Glomerular endothelial cell (primary cell): ENCODE measurements at places on chromosomes 2 and 18.

DNA sequence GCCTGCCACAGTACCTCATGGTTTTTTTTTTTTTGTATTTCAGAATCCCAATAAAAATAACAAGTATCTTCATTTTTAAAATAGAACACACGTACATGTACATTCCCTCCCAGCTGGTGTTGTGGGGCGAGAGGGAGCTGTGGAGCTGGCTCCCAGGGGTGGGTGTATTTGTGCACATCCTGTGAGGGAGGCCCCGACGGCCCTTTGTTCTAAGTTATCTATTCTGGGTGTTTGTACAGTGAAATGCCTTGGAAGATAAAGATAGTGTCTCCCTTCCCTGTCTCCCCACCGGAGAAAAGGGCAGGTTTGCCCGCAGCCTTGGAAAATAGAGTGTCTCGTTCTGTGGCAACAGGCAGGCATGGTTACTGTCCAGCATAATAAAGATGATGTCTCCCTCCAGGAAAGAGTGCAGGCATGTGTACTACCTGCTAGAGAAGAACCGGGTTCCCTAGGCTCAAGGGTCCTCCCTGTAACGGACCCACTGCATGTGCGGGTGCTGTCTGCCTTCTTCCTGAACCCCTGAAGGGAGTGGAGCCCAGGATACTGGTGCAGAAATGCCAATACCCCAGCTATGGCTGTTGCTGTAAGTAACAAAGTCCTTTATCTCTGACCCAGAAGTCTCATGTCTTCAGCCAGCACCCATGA lies 12.1 kb upstream of the ALLC start:
- DNase-seq: no peak

DNA sequence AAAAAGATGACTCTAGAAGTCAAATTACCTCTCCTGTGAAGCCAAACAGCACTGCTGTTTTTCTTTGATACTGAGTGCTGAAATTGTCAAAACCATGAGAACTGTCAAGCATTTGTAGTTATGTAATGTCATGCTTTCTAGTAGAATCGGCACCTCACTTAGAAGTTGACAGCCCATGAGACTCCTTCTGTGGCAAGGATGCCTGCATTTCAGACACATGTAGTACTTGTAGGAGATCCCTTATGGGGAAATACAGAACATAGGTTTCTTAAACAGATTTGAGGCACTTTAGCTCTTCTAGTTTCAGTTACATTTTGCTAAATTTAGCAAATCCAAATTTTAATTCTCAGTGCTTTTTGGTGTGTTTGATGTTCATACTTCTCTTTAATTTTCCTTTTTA lies 15.7 kb downstream of the ZNF407 start:
- no peak for DNase-seq

DNA sequence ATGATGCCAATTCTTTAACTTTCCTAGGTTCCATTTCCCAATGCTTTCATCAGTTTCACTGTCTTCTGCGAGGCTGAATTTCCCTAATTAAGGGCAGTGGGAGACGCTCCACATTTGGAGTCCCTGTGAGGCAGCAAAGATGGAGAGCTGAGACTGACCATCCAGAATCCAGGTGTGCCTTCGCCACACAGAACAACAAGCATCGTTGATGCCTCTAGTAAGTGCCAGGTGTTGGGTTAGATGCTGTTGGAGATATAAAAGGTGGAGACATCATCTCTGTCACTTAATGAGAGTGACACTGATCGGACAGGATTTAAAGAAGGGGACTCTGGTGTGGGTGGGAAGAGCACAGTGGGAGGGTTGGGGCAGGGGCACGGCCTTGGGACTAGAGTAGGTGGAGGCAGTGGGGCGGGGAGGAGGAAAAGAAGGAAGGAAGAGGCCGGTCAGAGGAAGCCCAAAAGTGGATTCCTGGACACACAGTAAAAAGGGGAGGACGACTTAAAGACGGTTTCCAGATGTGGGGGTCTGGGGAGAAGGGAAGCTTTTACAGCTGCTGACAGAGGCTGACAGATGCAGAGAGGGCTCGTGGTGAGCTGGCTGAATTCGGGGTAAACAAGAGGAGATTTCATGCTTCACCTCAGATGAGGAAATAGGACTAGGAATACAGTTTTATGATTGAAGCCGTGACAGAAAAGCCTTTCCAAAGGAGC lies 113.0 kb downstream of the BCL2 start:
- no peak for DNase-seq

GRCh38 chr2:30860726-30861125 lies 53.5 kb upstream of the CAPN13 start:
- no peak for DNase-seq

DNA sequence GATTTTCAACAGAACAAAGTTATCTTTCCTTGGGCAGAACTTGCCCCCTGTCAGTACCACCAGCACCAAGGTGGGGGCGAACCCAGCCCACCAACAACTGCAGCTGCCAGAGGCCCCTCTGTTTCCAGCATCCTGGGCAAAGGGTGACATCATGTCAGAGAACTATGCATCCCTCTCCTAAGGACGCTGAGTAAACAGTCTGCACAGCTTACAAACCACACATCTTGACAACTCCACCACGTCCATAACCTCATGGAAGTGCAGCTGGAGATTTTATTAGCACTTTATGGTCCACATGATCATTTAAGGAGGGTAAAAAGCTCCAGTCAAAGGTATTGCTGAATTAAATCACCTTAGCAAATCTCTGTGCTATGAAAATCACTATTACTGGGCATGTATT lies 40.4 kb downstream of the PIEZO2 start:
- DNase-seq: no peak

DNA sequence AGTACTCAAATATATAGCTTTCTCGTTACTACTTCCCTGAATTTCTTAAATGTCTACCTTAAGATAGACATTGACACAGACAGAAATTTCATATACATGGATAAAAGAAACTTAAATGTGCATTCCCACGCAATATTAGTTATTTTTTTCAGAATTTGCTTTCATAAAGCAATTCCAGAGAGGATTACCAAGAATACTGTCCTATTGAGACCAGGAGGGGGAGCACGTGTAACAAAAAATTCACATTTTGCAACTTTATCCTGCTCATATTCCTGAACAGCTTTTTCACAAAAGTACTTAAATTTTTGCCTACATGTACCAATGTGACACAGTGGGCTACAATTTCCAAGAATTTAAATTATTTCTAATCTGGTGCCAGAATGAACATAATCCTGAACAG lies 30.7 kb upstream of the ERCC3 start:
- DNase-seq: peak; percentile 23

DNA sequence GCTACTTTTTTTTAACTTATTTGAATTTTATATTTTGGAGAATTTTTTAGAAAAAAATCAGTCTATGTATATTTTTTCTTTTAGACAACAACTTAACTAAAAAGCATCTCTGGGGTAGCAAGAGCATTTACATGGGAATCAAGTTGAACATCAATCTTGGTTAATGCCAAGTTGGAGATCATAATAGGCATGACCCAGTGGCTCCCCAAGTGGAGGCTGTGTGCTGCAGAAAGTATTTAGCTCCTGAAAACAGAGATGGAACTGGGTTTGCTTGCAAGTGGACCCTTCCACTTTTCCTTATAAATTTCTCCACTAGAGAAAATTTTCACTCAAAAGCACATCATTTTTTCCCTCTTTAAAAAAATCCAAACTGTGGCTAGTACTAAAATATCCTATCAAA lies 23.9 kb upstream of the CAVIN2 start:
- DNase-seq: no peak

DNA sequence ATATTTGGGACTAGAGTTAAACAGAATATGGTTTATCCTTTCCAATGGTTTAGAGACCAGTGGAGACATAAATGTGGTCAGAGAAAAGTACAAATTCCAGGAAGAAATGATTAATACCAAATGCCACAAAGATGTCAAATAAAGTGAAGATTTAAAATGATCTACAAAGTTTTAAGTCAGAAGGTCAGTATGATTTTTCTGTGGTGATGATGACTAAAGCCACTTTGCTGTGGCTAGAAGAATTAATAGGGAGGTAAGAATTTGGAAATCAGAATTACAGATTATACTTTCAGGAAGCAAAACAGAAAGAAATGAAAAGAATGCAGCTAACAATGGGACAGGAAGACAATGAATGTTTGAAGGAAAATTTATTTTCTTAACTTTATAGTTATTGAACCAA lies 91.5 kb upstream of the CDH7 start:
- no peak for DNase-seq
